ENCODE measurements at places on chromosomes 3 and 15.

DNA sequence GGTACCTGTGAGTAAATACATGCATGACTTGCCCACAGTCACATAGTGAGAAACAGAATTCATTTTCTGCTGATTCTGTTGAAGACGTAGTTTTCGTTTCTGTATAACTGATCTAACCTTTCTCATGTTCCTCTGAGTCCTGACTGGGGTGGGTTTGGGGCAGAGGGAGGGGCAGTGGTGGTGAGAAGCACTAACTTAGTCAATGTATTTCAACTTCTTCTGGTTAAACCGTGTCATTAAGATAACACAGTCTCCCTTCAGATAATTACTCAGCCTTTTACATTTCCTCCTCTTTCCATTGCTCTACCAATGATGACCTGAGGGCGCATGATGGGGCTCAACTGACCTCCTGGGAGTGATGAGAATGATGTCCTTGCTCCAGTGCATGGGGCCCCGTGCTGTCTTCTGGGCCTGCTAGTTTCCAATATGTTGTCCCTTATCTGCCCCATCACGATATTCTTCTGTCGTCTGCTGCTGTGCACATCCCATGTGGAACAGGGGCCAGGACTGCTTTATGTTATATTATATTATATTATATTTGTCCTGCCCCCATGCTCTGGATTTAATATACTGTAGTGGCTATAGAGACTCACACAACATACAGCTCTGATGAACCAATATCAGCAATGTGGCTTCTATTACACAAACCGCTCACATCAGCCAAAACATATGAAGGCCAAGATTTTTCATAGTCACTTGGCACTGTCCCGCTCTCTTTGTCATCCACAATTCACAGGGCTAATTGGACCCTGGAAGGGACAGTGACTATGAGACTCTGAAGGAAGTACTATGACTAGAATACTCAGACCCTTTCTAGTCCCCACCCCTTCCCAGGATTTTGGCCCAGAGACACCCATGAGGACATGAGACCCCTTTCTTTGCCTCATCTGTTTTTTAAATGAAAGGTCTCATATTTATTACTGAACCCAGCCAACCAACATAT, 407.1 kb upstream of the MCTP2 start:
- no peak for DNase-seq

GRCh38 chr3:133937061-133937686, 41.5 kb upstream of the RAB6B start:
- no peak for DNase-seq

DNA sequence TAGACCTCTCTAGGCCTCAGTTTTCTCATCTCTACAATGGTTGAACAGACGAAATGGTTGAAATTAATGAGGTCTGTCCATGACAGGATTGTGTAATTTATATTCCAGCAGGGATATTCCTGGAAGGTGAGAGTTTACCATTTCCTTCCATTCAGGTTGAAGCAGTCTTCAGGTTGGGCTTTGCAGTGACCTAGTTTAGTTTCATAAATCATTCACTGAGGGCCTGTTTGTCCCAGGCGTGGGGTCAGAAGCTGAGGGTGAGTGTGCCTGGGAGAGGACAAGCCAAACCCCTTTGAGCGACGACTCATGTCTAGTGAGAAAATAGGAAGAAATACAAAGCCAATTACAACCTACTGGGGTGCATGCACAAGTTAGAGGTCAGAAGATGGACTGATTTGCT, 57.2 kb upstream of the CACNA2D3 start:
- DNase-seq = no peak

DNA sequence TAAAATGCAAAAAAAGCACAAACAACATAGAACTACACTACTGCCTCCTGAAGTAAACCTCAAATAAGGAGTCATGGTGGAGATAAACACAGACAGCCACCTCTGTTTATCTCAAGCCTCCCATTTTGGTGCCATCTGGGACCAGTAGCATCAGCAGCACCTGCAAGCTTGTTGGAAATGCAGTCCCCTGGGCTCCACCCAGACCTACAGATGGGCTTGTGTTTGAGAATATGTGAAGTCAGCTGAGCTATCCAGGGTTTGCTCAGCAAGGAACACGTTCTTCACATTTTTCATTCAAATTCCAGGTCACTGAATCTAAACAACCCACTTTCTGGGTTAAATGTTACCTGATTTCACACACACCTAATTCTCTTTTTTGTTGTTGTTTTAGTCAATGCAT, 45.5 kb downstream of the RASGRF1 start:
- no peak for DNase-seq

GRCh38 chr3:149581681-149582370, 76.0 kb downstream of the WWTR1 start:
- no peak for DNase-seq

DNA sequence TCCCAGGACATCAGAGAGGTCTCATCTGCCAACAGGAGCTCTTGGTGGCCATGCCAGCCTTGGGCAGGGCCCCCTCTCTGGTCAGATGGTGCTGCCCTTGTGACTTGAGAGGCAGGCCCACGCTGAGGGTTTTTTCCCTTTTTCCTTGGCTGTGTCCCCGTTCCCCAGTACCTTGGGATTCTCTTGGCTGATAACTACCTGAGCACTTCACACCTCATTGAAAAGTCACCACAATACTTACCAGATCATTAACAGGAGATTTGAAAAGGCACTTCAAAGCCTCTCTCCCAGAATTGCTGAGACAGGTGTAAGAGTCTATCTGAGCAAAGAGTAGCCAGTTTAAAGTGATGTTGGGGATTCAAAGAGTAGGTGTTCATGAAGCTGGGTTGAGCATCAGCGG, 15.1 kb upstream of the TMEM158 start:
- no peak for DNase-seq

DNA sequence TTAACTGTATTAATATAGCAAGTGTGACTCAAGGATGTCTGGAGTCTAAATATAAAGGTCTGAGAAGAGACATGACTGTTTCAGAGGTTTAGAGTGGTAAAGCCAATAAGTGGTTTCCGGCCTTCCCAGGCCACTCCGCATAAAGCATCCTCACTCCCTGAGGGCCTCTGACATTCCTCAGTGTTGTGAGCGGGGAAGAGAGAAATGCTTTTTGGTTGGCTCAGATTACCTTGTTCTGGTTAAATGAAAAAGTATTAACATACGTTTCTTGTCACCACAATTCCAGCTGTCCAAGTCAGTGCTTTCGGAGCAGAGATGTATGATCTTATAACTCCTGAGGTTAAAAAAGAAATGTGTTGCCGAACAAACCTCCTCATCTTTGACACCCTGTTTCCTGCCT, 103.8 kb downstream of the RBMS3 start:
- no peak for DNase-seq

DNA sequence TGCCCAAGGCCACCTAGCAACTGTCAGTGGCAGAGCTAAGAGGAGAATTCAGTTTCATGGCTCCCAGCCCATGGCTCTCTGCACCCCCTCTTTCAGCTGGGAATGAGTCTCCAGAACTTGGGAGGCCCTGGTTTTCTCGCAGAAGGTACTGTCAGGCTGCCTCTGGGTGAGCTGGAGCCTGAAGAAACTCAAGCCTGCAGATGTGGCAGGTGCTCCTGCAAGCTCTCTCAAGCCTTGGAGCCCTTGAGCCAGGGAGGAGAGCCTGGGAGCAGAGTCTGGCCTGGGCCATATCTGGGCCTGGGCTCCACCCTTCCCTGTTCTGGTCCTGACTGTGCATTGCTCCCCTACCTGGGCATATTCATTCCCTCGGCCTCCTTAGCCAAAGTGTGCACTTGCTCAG, 74.4 kb upstream of the TLE3 start:
- DNase-seq = no peak

Measured in activated T-helper 2 cell treated with anti-CD3 and anti-CD28 coated beads, Interferon-gamma antibody, Interleukin-2, Interleukin-4, amounts not matched to agents 10 μg/mL and 5 μg/mL and 100 μg/mL, durations not matched to agents 14 hours and 24 hours and 36 hours (primary cell).